ENCODE measurements at places on chromosomes 7 and 10. TPM values are rescaled to one million over a fixed set of nuclear protein-coding genes. Genes with fewer than 3 reads are reported as not detected.

NEBL gene
- 1.6 TPM for polyA plus RNA-seq

GNG11 gene
- polyA plus RNA-seq, result 10.6 TPM

MBLAC1 gene
- polyA plus RNA-seq, result 3.3 TPM

DDX50 gene
- 12.3 TPM for polyA plus RNA-seq

LRRC72 gene
- polyA plus RNA-seq, result not detected

KIAA1217 gene
- polyA plus RNA-seq, result 9.0 TPM

FAM25A gene
- polyA plus RNA-seq, result not detected

FKBP9 gene
- polyA plus RNA-seq, result 69.6 TPM

FEZF1 gene
- not detected for polyA plus RNA-seq

DNA sequence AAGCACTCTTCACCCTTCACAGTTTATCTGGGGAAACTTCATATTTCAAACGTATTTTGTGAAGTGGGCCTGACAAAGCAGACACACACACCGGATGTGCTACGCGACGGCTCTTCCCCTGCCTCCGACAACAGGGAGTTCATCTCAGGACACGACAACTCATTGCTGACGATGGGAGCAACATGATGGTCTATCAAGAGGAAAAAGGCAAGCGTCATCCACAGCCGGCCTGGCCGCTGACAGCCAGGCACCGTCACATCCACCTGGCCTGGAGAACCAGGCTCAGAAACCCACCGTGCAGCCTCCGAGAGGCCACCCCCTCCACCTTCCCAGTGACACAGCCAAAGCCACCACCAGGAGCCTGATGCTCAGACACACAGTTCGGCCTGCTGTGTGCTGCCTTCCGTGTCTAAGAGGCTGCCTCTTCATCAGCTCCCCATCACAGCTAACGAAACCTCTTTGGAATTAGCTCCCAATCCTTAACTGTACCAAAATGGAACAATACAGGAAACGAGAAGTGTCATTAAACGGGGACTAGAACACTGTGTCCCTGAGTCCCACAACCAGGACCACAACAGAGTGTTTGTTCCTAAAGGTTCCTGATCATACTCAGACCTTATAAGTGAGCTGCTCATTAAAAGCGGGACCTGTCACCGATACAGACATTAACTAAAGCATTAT is 76.7 kb downstream of the SFMBT2 start:
- no peak for DNase-seq
- no peaks in the 10 kb centered on the region for H3K4me1 ChIP-seq
- no peaks in the 10 kb centered on the region for H3K36me3 ChIP-seq
- no peak overlapping the region for H3K27ac ChIP-seq

GRCh38 chr10:78277314-78278057 is 243.8 kb downstream of the RPS24 start:
- H3K27ac ChIP-seq, result no peak overlapping the region
- H3K36me3 ChIP-seq, result no peaks in the 10 kb centered on the region
- no peak for DNase-seq
- H3K4me3 ChIP-seq, result no peak overlapping the region

GRCh38 chr7:50650057-50650664 is 85.0 kb upstream of the DDC start:
- no peak overlapping the region for H3K27ac ChIP-seq
- no peak overlapping the region for H3K4me3 ChIP-seq
- no peaks in the 10 kb centered on the region for H3K4me1 ChIP-seq
- H3K36me3 ChIP-seq, result peaks cover 2% of the 10 kb centered on the region

DNA sequence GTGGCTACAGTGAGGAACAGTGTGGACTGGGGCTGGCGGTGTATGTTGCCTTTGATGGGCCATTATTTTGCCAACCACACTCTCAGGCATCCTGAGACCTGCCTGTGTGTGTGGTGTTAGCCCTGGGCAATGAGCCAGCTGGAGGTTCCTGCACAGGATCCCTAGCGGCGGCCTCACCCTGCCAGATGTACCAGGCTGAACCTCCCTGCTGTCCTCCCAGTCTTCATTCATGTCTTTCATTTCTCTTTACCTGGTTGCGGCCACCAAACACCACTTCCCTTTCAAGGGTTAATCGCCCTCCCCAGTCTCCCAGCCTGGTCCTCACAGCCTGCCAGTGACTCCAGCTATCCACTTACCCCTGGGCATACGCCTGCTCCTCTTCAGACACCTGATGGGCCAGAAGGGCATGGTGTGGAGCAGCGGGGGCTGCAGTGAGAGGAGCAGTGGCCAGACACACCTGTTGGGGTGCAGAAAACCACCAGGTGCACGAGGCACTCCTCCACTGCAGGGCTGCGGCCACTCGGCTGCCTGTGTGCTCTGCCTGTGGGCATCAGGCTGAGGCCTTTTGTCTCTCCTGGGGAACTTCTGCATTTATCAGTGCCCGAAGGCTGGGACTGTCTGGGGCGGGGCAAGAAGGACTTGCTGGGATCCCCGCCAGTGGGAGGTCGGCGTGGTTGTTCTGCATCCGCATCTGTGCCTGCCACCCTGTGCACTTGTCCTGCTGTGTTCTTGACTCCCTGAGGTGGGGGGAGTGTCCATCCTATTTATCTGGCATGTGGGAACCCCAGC is 111.6 kb downstream of the ARHGAP22 start:
- no peaks in the 10 kb centered on the region for H3K27me3 ChIP-seq
- no peaks in the 10 kb centered on the region for H3K4me1 ChIP-seq
- no peak for DNase-seq
- H3K27ac ChIP-seq, result no peak overlapping the region

DNA sequence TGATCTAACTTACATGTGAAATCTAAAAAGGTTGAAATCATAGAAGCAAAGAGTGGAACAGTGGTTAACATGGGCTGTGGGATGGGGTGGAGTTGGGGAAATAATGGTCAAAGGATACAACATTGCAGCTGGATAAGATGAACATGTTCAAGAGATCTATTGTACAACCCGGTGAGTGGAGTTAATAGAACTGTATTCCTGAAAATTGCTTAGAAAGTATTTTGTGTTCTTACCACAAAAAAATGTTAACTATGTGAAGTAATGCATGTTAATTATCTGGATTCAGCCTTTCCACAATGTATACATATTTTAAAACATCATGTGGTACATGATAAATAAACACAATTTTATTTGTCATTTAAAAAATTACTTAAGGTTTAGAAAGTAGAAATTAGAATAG is 271.0 kb upstream of the LRRTM3 start:
- no peaks in the 10 kb centered on the region for H3K27me3 ChIP-seq
- DNase-seq, result no peak
- H3K4me3 ChIP-seq, result no peak overlapping the region
- H3K27ac ChIP-seq, result no peak overlapping the region
- H3K36me3 ChIP-seq, result no peaks in the 10 kb centered on the region

- H3K27me3 ChIP-seq, result no peaks in the 10 kb centered on the region
- peak; percentile 63 for DNase-seq
- no peak overlapping the region for H3K27ac ChIP-seq
- no peaks in the 10 kb centered on the region for H3K4me1 ChIP-seq
These were observed 25.3 kb upstream of the FOXL3 start for GRCh38 chr7:264541-265191.

GRCh38 chr7:4800487-4800886 is 25.1 kb downstream of the AP5Z1 start:
- no peaks in the 10 kb centered on the region for H3K36me3 ChIP-seq
- DNase-seq, result no peak
- no peaks in the 10 kb centered on the region for H3K27me3 ChIP-seq
- no peaks in the 10 kb centered on the region for H3K4me1 ChIP-seq

DNA sequence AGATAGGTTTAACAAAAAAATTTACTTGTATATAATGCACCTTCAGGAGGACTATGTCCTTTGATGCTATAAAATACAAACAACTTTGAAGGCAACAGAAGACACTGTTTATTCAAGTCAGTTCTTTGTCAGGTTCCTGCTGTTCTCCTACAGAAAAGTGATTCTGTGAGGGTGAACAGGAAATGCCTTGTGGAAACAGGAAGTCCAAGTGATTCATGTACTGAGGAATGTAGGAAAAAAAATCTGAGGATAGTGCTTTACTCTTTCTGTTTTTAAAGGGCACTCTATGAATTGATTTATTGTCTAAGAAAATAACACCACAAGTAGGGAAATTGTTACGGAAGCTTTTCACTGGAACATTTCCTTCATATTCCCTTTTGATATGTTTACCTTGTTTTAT is 171.9 kb downstream of the HDAC9 start:
- no peaks in the 10 kb centered on the region for H3K4me1 ChIP-seq
- H3K27ac ChIP-seq, result no peak overlapping the region
- no peaks in the 10 kb centered on the region for H3K27me3 ChIP-seq
- DNase-seq, result no peak
- no peaks in the 10 kb centered on the region for H3K36me3 ChIP-seq
- H3K4me3 ChIP-seq, result no peak overlapping the region

DNA sequence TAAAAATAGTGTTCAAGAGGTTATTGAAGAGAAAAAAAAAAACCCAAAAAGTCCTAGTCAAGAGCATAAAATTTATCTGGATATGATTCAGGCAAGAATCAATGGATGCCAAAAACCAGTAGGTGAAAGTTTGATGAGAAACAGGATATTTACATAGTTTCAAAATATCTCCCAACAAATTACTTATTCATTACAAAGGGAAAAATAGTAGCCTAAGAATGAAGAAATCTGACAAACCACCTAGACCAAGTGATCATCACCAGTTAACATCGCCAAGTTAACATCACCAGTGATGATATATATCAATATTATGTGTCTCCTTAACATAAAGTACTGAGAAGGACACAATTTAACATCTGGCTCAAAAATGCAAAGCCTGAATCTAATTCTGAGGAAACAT is 85.2 kb downstream of the RNLS start:
- H3K4me3 ChIP-seq, result no peak overlapping the region
- H3K36me3 ChIP-seq, result no peaks in the 10 kb centered on the region
- H3K27ac ChIP-seq, result no peak overlapping the region
- no peak for DNase-seq

- H3K36me3 ChIP-seq, result no peaks in the 10 kb centered on the region
- DNase-seq, result no peak
- H3K27me3 ChIP-seq, result no peaks in the 10 kb centered on the region
- no peak overlapping the region for H3K4me3 ChIP-seq
These were observed 46.9 kb downstream of the FAM13C start for GRCh38 chr10:59315465-59315864.

GRCh38 chr7:50657341-50657873 is 92.2 kb upstream of the DDC start:
- H3K36me3 ChIP-seq, result no peaks in the 10 kb centered on the region
- H3K27me3 ChIP-seq, result no peaks in the 10 kb centered on the region
- peak overlapping the region; percentile 81 for H3K27ac ChIP-seq
- no peak for DNase-seq

DNA sequence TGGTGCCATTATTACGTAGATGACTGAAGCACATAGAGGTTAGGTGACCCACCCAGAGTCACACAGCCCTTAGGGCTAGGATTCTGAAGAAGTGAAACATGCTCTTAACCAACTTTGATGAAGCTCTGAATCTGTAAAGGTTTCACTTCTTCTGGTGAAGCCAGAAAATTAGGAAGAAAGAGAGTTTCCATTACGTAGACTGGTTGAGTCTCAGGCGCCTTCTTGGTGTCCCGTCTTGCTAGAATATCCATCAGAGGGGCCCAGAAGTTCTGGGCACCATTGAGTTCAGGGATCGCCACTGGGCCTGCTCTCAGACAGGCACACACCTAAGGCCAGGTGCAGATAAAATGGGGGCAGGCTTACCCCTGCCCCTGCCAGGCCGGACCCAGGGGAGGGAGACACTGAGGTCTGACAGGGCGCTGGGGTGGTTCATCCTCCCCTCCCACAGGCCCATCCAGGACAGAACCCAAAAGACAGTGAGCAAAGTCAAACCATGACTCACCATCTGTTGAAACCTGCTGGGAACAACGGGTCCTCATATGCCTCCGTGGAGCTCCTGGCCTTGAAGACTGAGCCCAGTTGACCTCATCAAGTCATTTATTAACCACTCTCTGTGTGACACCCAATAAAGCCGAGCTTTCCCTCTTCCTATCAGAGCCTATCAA is 33.2 kb downstream of the DRGX start:
- DNase-seq, result peak; percentile 14
- H3K36me3 ChIP-seq, result no peaks in the 10 kb centered on the region
- peaks cover 3% of the 10 kb centered on the region for H3K27me3 ChIP-seq
- no peak overlapping the region for H3K27ac ChIP-seq

- H3K27ac ChIP-seq, result no peak overlapping the region
- H3K27me3 ChIP-seq, result peaks cover 20% of the 10 kb centered on the region
- DNase-seq, result peak; percentile 21
- H3K4me1 ChIP-seq, result no peaks in the 10 kb centered on the region
- H3K4me3 ChIP-seq, result no peak overlapping the region
These were observed 973 bp downstream of the GPR158 start for GRCh38 chr10:25175527-25176420.

GRCh38 chr7:73726083-73726466 is 6.6 kb upstream of the STX1A start:
- no peaks in the 10 kb centered on the region for H3K36me3 ChIP-seq
- no peaks in the 10 kb centered on the region for H3K4me1 ChIP-seq
- no peaks in the 10 kb centered on the region for H3K27me3 ChIP-seq
- no peak for DNase-seq

DNA sequence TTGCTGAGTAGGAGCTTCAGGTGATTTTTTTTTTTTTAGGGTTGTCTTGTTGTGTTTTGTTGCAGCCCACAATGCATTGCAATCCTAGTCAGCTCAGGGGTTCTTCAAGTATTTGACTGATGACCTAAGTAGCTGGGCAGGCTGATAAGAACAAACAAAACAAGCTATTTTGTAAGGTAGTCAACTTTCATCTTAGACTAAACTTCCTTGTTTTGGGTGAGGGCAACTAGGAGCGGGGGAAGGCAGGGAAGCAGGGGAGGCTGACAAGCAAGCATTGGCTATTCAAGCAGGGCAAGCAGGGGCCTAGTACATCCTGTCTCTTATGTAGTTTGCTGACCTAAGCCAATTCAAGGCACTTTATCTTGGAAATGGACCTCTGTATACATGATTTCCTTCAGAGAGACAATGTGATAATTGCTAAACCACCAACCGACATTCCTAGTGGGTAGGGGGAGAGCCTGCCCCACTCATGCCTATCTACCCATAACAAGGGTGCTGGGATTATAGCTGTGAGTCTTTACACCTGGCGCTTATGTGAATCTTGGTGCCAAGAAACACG is 163.3 kb upstream of the PRKCQ start:
- H3K36me3 ChIP-seq, result no peaks in the 10 kb centered on the region
- no peak overlapping the region for H3K4me3 ChIP-seq
- DNase-seq, result no peak

- no peaks in the 10 kb centered on the region for H3K27me3 ChIP-seq
- no peak for DNase-seq
- H3K4me3 ChIP-seq, result no peak overlapping the region
- no peaks in the 10 kb centered on the region for H3K4me1 ChIP-seq
These were observed 70.7 kb upstream of the MKX start for GRCh38 chr10:27816320-27816719.

- no peaks in the 10 kb centered on the region for H3K27me3 ChIP-seq
- H3K36me3 ChIP-seq, result no peaks in the 10 kb centered on the region
- no peak overlapping the region for H3K4me3 ChIP-seq
- no peak overlapping the region for H3K27ac ChIP-seq
- no peak for DNase-seq
These were observed 5.4 kb downstream of the POP7 start for GRCh38 chr7:100711369-100711768.

DNA sequence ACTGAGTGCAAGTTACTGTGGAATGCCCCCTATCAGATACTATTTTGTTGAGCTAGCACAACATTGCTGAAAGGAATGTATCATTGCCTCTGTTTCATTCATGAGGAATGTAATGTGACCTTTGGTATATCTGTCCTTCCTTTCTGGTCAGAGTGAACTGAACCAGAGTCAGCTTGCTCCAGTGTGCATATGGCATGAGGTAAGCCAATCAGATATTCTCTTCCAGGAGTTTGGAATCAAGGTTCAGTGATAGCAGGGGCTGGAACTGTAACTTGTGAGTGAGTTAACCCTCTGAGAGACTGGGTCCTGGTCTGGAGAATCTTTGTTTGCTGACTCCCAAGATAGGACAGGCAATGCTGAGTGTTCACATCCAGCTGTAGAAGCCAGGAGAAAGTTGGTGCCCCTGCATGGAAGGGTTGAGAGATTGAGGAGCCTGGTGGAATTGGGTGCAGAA is 45.3 kb upstream of the OSBPL3 start:
- peak overlapping the region; percentile 50 for H3K27ac ChIP-seq
- no peaks in the 10 kb centered on the region for H3K36me3 ChIP-seq
- no peaks in the 10 kb centered on the region for H3K27me3 ChIP-seq
